Nucleus accumbens (tissue), 56 donors: ENCODE measurements at places on chromosomes 12 and 14.

GRCh38 chr12:42291680-42292079, 34.2 kb downstream of the ZCRB1 start:
- DNase-seq, result no peak

GRCh38 chr14:62308891-62309290, 546.7 kb downstream of the SNAPC1 start:
- no peak for DNase-seq

GRCh38 chr14:106280876-106281275, 754.5 kb downstream of the TMEM121 start:
- DNase-seq, result no peak

DNA sequence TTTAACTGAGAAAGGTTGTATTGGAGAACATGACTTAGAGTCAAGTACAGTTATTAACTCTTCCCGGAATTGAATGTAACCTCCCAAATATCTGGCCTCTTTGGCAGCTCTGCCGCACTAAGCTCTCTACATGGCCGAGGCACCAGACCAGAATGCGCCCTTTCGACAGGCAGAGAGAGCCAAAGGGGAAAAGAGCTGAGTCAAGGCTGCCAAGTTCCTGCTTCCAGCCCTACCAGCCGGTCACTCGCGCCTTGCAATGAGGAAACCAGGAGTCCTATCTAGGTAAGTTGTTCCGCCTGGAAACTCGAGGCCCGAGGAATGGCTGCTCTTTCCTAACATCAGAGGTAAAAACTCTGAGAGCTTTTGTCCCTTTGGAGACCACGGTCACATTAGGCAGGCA, 172.2 kb downstream of the BRMS1L start:
- DNase-seq, result peak; percentile 15

GRCh38 chr14:74425525-74426201, 347 bp downstream of the SYNDIG1L start:
- no peak for DNase-seq

DNA sequence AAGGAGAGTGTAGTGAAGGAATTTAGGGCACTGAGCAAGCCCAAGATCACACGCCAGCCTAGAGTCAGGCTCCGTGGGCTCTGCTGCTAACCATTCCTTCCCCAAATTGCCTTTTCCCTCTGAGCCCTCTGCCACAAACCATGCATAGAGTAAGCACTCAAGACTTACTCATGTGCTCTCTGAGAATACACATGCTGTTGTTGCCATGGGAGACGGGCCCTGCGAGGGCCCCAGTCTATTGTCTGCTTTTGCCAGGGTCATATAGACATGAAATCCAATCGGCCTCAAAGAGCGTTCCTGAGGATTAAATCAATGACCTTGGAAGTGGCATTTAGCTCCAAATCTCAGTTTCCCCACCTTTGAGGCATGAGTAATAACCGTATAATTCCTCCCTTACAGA, 48.7 kb upstream of the WSCD2 start:
- DNase-seq, result no peak

GRCh38 chr14:50967790-50968189, 23.5 kb upstream of the PYGL start:
- no peak for DNase-seq

DNA sequence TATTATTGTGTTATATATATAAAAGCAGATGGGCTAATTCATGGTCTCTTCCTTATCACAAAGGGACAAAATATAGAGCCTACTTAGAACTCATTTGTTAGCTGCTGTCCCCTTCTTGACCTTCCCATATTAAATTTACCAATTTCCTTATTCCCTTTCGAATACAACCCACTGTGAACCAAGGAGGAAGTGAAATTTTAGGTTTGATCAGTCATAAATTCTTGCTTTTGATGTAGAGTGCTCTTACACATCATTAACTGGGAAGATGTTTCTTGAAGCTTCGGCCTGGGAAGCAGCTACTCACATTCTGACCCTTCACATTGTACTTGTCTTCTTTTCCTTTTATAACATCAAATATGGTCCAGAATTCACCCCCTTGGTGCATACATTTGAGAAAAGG, 579.0 kb downstream of the LRFN5 start:
- no peak for DNase-seq

DNA sequence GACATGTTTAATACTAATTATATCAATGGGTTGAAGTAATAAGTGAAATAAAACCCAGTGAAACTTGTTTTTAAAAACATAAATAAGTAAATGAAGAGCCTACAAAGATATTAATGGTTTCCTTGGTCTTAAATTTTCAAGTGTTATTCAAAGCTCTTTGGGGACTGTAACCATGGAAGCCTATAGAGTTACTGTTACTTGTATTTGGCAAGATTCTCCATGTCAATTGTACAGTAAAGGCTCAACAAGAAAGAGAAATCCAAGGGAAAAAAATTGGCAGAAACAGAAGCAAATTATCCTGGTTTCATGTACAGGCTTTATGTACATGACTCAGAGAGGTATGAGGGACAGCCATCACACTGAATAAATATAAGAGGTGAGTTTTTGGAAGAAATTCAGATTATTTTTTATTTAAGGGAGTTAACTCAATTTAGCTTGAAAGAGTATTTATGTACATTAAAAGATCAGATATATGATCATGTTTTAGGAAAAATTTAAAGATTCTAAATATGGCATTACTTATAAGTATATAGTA, 151.1 kb upstream of the HMGA2 start:
- no peak for DNase-seq

- DNase-seq, result no peak
Observed at GRCh38 chr12:30178916-30179315, 395.2 kb upstream of the TMTC1 start.

GRCh38 chr12:128606538-128606937, 217.2 kb downstream of the SLC15A4 start:
- DNase-seq, result no peak

DNA sequence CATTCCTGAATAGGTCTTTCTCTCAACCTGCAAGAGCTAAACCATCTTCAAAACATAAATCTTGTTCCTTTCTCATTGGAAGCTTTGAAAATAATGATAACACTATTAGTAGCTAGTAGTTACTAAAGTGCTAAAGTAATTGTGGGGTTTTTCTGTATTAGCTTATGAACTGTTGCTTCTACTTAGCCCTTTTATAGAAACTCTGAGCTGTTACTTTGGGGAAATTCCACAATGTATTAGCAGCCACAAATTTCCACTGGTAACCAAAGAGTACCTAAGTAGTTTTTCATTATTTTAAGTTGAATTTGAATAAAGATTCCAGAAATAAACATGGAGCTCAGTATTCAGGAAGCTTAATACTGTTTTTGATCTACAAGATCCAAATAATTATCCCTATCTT, 6.4 kb upstream of the MAPK1IP1L start:
- no peak for DNase-seq

- no peak for DNase-seq
Observed at GRCh38 chr12:31773867-31774266, 45.0 kb upstream of the AMN1 start.

- DNase-seq, result no peak
Observed at GRCh38 chr14:30290001-30290400, 269.0 kb upstream of the G2E3 start.

GRCh38 chr14:24459331-24459730, 16.8 kb upstream of the SDR39U1 start:
- DNase-seq, result no peak

- no peak for DNase-seq
Observed at GRCh38 chr14:24938593-24938992, 111.4 kb downstream of the STXBP6 start.

DNA sequence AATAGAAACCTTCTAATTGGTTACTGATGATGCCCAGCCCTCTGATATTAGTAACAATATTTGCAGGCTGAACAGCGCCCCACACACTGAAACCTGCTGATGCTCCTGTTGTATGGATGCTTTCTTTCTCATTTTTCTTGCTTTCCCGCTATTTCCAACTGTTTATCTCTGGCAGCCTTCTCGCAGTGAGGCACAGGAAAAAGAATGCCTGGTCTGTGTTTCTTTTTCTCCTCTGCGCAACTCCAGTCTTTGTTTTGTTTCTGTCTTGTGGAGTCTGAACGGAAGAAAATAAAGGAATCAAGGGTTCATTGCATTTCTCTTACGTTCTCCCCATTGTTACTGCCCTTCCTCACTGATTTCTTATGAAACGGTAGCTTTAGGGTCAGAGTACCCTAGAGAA, 451.2 kb downstream of the EGLN3 start:
- no peak for DNase-seq

- DNase-seq, result no peak
Observed at GRCh38 chr14:66508846-66509621, 1.1 kb downstream of the GPHN start.

GRCh38 chr12:1668833-1669543, 21.9 kb upstream of the ADIPOR2 start:
- DNase-seq, result no peak

DNA sequence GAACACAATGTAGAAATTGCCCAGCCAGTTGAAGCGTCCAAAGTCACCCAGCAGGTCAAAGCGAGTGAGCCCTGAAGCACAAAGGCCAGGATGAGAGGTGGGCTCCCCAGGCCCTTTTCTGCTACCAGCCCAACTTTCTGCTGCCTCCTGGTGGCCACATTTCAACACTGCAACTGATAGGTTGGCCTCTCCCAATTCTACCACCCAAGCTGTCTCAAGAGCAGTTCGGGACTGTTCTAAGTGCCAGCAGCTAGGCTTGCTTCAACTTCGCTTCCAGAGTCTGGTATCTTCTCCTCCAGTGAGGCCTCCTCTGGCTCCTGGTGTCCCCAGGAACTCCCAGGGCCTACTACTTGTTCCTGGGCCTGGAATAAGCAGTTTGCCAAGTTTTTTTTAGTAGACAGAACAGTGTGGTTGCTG, 3.4 kb upstream of the DHH start:
- DNase-seq, result no peak

GRCh38 chr14:95303552-95303951, 16.2 kb downstream of the CLMN start:
- no peak for DNase-seq

- DNase-seq, result no peak
Observed at GRCh38 chr14:52227619-52228222, 39.8 kb upstream of the PTGDR start.

- no peak for DNase-seq
Observed at GRCh38 chr12:53380794-53381730, 1.1 kb downstream of the SP1 start.

GRCh38 chr14:80872645-80873044, 68.9 kb downstream of the CEP128 start:
- no peak for DNase-seq

DNA sequence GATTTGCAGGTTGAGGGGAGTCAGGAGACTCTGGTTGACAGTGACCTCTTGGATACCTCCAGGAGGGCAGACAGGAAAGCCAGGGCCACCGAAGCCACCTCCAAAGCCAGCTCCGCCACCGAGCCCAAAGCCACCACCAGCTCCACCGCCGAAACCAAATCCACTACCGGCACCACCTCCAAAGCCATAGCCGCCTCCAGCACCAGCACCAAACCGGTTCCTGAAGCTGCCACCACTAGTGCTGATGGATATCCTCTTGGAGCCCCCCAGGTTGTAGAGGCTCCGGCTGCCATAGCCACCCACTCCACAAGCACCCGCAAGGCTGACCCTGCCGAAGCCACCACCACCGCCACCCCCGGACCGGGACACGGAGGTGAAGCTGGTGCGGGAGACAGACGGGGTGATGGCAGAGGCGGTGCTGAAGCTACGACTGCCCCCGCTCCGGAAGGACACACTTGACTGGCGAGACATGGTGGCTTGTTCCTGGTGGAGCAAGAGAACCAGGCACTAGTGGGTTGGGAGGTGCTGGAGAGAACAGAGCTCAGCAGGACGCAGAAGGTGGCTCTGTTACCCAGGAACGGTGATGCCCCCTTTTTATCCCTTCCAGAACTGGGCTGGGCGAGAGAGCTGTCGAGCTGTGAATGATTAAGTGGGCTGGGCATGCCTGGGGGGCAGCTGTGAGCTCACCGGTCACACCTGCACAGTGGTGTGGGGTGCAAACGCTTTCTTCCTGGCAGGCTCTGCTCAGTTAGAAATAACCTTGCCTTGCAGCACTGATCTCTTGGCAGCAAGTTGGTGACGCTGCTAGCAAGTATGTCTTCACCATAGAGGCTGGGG, at the start of gene KRT5:
Gene KRT5, minus strand, starts transcription at position 569 of the 837 bp plus-strand sequence. Its CDS starts 98 bp downstream, at position 471.
- no peak for DNase-seq

DNA sequence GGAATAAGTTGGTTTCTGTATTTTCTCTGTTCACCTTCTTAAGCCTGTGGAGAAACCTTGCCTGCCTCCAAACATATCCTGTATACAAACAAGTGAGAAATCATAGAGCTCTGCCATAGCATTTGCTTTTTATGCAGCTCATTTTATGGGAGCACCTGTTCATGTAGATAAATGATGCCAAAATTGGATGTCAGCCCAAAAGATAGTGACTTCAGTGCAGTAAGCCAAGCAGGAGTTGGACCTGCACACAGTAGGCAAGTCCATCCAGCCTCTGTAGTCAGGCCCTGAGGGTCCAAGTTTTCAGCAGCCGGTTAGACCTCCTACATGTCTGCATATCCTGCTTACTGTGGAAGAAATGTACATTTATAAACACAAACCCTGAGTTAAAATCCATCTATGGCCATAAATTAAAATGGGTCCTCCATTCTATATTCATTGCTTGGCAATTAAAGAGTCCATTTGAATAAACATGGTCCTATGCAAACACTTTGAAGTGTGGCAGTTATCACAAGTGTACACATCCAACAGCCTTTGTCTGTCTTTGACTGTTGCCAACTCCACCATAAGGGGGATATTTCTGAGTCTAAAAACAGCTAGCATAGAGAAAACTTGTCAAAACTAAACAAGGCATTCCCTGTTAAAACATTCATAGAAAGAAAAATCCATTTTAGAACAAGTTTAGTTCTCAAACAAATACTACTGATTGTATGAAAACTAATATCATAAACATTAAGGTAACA, 847.8 kb downstream of the RPS29 start:
- no peak for DNase-seq

- no peak for DNase-seq
Observed at GRCh38 chr14:101234244-101234937, 326.9 kb upstream of the DIO3 start.

DNA sequence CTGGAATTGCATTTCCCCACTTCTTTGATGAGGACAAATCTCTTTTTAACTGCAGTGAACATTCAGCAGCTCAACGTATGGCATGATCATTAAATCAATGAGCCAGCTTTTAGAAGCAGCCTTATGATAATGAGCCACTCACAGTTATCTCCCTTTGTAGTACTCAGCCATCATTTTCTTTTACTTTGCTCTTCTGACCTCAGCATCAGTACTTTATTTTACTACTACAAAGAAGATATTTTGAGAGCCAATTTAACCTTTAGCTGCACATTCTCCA, 250.0 kb upstream of the CLEC14A start:
- no peak for DNase-seq

- no peak for DNase-seq
Observed at GRCh38 chr14:66701813-66702212, 193.9 kb downstream of the GPHN start.

- DNase-seq, result no peak
Observed at GRCh38 chr12:94792693-94793092, 142.3 kb upstream of the TMCC3 start.

DNA sequence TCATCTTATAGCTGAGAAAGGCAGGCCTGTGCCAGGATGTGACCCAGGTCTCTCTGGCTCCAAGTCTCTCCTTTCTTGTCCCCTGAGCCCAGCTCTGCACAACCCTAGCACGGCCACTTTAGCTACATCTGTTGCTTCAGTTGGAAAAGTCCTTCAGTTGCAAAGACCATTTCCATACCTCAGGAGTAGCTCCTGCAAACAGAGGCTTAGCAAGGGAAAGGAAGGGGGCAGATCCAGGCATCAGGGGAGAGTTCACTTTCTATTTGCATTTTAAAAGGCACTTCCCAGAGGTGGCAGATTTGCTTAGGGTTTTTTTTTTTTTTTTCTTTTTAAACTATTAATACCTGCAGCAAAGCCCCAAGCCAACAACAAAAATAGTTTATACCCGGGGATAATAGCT, 3.0 kb upstream of the PITPNM2 start:
- DNase-seq, result no peak
